ENCODE measurements at places on chromosomes 4 and X.

DNA sequence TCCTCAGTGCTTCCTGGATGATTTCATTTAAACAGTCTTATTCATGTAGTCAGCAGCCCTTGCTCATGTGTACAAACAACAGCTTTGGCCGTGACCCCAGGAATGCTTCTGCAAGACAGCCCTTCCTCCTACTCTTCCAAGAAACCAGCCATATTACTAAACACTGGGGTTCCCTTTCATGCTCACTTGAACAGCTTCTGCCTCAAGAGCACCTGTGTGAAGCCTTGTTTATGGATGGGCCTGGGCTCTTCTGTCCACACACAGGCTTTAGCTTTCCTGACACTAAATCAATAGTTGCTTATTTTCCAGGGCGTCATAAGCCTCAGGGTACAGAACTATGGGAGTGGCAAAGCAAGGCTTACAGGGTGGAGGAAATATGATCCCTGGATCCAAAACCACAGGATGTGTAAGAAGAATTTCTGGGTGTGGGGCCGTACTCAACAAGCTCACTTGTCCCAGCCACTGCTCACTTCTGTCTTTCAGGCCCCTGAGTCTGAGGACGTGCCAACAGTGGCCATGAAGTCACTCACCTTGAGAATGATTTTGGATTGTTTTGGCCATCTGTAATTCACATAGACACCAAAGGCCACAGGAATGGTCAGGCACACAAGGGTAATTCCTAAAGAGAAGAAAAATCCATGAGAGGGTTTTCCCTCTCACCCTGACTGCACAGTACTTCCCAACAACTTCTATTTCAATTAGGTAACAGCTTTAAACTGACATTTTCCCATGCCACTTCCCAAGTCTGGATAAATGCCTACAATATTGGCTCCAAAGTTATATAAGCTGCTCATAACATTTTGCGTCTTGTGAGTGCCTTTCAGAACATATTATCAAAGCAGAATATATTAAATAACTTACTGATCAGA lies 17.7 kb downstream of the SLC10A6 start:
- H3K4me3 ChIP-seq: no peak overlapping the region
- no peaks in the 10 kb centered on the region for H3K4me1 ChIP-seq
- no peak for DNase-seq
- H3K27ac ChIP-seq: no peak overlapping the region

- H3K27ac ChIP-seq: no peak overlapping the region
- peaks cover 16% of the 10 kb centered on the region for H3K4me1 ChIP-seq
- H3K27me3 ChIP-seq: peaks cover 10% of the 10 kb centered on the region
- no peak for DNase-seq
- peaks cover 27% of the 10 kb centered on the region for H3K36me3 ChIP-seq
These were observed 19.1 kb upstream of the TEX13B start for GRCh38 chrX:108001218-108001814.

- H3K36me3 ChIP-seq: no peaks in the 10 kb centered on the region
- no peak for DNase-seq
- H3K27ac ChIP-seq: peak overlapping the region; percentile 97
- no peaks in the 10 kb centered on the region for H3K27me3 ChIP-seq
These were observed 32.7 kb downstream of the IRF2 start for GRCh38 chr4:184441461-184442313.

DNA sequence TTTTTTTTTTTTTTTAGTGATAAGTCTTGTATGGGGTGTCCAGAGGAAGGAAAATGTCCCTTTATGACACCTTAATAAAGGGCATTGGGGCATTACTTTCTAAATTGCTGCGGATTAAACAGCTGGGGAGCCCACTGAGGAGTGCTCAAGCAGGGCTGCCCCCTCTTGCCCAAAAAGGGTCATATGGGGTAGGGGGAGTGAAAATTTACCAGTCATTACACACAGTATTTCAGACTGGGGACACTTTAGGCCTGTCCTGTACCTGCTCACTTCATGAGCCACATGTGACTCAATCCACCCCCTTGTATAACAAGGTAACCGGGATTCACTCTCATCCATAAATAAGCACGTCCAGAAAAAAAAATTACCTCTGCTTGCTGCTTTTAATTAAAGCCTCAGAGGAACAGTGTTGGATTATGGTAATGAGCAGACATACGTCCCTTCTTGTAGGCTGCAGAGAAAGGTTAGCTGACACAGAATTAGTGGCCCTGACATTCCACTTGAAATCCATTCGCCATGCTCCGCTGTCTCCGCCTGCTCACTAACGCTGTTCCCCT lies 1.8 kb downstream of the PRDM8 start:
- H3K36me3 ChIP-seq: 0 out of 2 replicates have a peak, but pooled peaks cover 2% of the 10 kb centered on the region
- H3K27me3 ChIP-seq: peaks cover 97% of the 10 kb centered on the region
- no peak overlapping the region for H3K27ac ChIP-seq
- H3K4me3 ChIP-seq: no peak overlapping the region

GRCh38 chrX:153319295-153320046 lies 2.1 kb downstream of the PNMA6F start:
- no peak for DNase-seq
- H3K4me3 ChIP-seq: no peak overlapping the region

GRCh38 chr4:72286185-72286584 lies 254.4 kb downstream of the NPFFR2 start:
- H3K36me3 ChIP-seq: peaks cover 8% of the 10 kb centered on the region
- H3K4me3 ChIP-seq: no peak overlapping the region
- no peaks in the 10 kb centered on the region for H3K27me3 ChIP-seq
- peaks cover 7% of the 10 kb centered on the region for H3K4me1 ChIP-seq

- DNase-seq: no peak
- no peaks in the 10 kb centered on the region for H3K27me3 ChIP-seq
- no peak overlapping the region for H3K4me3 ChIP-seq
- no peaks in the 10 kb centered on the region for H3K36me3 ChIP-seq
- H3K27ac ChIP-seq: no peak overlapping the region
These were observed 119.8 kb downstream of the PPARGC1A start for GRCh38 chr4:23770011-23770410.

GRCh38 chr4:1959104-1959384 lies 49.7 kb downstream of the NELFA start:
- no peak overlapping the region for H3K27ac ChIP-seq
- no peak for DNase-seq
- no peaks in the 10 kb centered on the region for H3K27me3 ChIP-seq
- H3K4me1 ChIP-seq: peaks cover 2% of the 10 kb centered on the region
- no peak overlapping the region for H3K4me3 ChIP-seq

GRCh38 chr4:119653990-119654389 lies 25.4 kb upstream of the PDE5A start:
- H3K4me3 ChIP-seq: no peak overlapping the region
- H3K27me3 ChIP-seq: no peaks in the 10 kb centered on the region
- H3K36me3 ChIP-seq: no peaks in the 10 kb centered on the region
- no peak for DNase-seq
- no peaks in the 10 kb centered on the region for H3K4me1 ChIP-seq
- H3K27ac ChIP-seq: no peak overlapping the region
